ENCODE measurements at places on chromosomes 7 and 10.

GRCh38 chr10:111598433-111599059, 521.7 kb downstream of the ADRA2A start:
- no peak for DNase-seq

GRCh38 chr7:31056775-31057346, 4.8 kb downstream of the ADCYAP1R1 start:
- DNase-seq, result peak; percentile 13

- DNase-seq, result no peak
Observed at GRCh38 chr10:127357265-127357664, 160.9 kb upstream of the INSYN2A start.

- peak; percentile 4 for DNase-seq
Observed at GRCh38 chr7:144834641-144835144, 1.2 kb downstream of the TPK1 start.

- DNase-seq, result no peak
Observed at GRCh38 chr7:29192323-29192722, 2.3 kb upstream of the CHN2 start.

- DNase-seq, result no peak
Observed at GRCh38 chr7:117064688-117065087, 111.4 kb downstream of the ST7 start.

- no peak for DNase-seq
Observed at GRCh38 chr7:114622221-114622620, 207.6 kb downstream of the FOXP2 start.

DNA sequence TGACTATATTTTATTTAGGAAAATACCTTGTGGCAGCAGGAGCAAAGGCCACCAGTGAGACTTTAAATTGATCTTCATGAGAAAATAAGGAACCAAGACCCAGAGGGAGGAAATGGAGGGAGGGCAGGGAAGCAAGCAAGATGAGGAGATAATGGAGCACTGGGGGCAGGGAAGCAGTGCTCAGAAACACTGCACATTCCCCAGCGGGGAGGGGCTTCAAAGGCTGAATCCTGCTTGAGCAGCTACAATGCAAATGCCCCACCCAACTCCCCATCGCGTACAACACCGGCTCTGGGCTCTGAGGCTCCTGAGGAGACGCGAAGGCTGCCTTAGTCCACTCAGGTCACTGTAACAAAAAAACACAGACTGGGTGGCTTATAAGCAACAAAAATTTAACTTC, 503.8 kb downstream of the GRID1 start:
- no peak for DNase-seq

DNA sequence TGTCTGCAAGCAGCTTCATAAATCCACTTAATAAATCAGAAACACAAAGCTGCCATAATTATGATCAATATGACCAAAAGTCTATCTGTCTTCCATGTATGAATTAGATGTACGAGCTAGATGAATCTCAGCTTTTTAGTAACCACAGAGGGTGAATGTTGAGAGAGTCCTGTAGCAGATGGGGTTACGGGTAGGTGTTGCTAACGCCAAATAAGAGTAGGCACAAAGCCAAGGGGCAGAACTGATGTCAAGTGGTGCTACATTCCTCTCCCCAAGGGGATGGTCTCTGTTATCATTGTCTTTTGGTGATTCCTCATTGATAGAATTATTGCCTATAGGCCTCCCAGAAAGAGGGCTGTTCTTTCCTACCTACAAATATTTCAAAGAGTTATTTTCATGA, 257.8 kb downstream of the PCLO start:
- no peak for DNase-seq

DNA sequence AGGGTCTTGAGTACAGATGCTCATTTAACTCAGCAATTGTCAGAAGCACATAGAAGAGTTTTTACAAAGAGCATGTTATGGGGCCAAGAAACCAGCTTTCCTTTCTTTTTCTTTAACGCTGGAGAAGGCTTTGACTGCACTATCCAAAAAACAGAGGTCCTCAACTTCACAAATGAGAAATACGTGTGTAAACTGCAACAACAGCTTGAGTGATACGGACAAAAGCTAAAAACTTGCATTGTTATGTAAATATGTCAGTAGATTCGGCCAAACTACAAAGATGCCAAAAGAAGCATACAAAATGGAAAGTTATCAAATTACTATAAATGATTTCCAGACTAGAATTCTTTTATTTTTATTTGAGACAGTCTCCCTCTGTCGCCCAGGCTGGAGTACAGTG, 62.4 kb upstream of the C10orf90 start:
- no peak for DNase-seq

GRCh38 chr7:131829947-131830558, 273.6 kb upstream of the PODXL start:
- DNase-seq, result no peak

- no peak for DNase-seq
Observed at GRCh38 chr7:34107276-34107675, 201.9 kb downstream of the BMPER start.
